ENCODE measurements at places on chromosomes 7 and 10.

GRCh38 chr7:147636553-147636952, 954.0 kb upstream of the C7orf33 start:
- no peak for DNase-seq

GRCh38 chr10:15877836-15878576, 17.7 kb upstream of the MINDY3 start:
- no peak for DNase-seq

DNA sequence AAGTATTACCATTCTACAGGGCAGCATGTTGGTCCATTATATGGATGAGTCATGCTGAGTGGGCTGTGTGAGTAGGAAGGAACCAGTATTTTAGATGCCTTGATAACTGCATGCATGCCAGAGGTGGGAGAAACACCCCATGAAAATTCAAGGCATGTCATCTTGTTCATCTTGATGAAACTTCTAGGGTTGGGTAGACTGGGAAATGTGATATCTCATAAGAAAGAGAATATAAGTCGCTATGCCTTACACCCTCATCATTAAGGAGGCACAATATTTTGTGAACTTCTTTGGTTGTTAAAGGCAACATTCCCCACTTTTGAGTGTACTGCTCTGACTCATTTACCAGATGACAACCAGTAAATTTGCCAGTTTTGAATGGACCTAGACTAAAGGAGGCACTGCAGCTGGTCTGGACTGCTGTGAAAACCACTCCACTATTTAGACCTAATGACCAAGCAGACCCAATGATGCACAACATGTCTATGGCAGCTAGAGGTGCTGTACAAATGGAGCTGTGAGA, 48.0 kb downstream of the ZNF365 start:
- DNase-seq = no peak

DNA sequence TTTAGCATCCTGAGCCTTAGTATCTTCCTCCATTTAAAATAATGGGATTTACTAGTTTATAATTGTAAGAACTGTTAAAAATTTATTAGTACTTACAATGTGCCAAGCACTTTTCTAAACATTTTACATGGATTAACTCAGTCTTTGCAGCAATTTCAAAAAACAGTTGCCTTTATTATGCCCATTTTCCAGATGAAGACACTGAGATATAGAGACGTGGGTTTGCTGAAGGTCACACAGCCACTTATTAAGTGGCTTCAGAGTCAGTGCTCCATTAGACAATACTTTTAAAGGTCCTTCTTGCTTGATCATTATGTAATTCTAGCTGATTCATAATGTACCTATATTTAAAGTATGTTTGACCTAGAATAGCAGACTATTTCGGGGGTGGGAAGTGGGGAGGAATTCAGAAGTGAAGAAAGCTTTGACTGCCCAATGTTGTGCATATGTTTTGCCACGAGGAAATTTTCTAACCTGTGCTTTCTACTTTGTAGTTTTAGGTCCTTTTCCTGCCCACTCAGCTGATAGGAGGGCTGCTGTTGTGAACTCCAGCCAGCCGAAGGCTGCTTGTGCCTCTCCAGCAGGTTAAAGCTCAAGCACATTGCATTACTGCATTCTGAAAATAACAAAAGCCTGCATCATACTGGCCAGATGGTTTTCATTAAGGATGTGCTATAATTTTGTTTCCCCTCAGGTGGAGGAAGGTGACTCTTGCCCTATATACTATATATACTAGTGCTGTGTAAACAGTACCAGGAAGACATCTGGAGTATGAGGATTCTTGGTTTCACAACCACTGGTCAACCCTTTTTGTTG, 4.3 kb downstream of the PLEKHA8 start:
- DNase-seq = no peak

DNA sequence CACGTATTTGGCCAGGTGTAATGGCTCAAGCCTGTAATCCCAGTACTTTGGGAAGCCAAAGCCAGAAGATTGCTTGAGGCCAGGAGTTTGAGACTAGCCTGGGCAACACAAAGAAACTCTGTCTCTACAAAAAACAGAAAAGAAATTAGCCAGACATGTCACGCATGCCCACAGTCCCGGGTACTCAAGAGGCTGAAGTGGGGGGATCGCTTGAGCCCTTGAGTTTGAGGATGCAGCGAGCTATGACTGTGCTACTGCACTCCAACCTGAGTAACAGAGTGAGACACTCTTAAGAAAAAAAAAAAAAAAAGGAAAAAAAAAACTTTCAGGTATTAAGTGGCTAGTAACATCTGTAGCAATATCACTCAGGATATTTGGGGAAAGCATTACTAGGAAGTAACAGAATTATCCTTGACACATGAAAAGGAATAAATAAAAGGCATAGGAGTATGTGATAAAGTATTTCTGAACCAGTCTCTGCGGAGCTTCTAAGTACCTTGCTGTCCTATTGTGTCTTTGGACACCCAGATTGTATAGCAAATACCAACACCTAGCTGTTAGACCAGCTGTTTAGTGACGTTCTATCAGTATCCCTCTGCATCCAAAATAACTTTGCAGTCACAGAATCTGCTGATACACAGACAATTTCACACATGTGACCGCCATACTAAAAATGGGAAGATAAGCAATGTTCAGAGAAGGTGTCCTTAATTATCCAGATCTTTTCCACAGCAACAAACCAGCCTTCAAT, 74.4 kb downstream of the CYTH3 start:
- no peak for DNase-seq

GRCh38 chr10:124040451-124041188, 52.8 kb downstream of the CHST15 start:
- DNase-seq = no peak

DNA sequence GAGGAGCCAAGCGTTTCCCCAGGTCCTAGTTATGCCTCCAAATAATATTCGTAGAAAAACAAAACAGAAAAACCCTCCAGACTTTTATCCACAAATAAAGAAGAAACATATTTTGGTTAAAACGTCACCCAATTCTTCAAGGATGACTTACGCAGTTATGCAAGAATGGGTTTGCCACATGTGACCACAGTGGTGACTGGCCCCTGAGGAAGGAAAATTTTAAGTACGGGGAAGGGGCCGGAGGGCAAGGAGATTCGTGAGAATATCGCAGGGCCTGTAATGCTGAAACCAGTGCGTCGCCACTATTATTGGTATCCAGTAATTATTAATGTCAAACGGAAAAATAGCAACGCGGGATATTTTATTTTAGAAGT, 537 bp upstream of the MRPS24 start:
- no peak for DNase-seq

DNA sequence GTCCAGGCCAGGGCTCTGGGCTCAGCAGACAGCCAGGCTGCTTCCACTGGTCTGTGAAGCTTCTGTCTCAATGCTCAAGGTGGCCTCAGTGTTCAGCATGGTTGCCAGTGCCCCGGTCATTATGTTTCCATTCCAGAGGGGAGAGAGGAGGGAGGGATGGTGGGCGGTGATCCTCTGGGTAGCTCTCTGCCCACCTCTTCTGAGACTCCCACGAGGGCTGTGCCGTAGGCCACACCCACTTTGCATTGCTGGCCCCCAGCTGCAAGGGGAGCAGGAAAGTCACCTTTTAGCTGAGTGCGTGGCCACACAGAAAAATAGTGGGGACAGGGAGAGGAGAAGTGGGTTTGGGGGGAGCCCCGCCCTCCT, 42.5 kb downstream of the FOXK1 start:
- no peak for DNase-seq

- no peak for DNase-seq
Observed at GRCh38 chr7:65448816-65449504, 75.3 kb downstream of the ZNF92 start.

DNA sequence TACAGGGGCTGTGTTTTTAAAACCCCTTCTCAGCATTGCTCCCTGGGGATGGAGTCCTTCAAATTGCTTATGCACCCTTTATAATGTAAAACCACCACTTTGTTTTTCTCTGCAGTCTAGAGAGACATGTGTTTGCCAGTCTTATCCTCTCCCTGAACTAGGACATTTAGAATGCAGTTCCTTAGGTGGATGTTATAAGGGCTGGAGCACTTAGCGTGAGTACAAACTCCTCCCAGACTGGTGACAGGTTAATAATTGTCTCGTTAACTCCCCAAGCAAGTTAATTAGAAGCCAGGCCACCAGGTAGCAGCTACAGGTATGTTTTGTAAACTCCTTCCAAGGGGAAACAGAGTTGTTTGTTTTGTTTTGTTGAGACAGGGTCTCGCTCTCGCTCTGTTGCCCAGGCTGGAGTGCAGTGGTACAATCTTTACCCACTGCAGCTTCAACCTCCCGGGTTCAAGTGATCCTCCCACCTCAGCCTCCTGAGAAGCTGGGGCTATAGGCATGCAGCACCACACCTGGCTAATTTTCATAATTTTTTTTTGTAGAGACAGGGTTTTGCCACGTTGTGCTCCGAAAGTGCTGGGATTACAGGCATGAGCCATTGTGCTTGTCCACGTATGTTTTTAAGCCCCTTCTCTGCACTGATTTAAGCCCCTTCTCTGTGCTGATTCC, 100.2 kb downstream of the FAM107B start:
- no peak for DNase-seq

GRCh38 chr10:59177836-59178235, 1.4 kb downstream of the PHYHIPL start:
- DNase-seq = no peak

GRCh38 chr10:63994371-63994770, 473.2 kb downstream of the REEP3 start:
- DNase-seq = no peak

DNA sequence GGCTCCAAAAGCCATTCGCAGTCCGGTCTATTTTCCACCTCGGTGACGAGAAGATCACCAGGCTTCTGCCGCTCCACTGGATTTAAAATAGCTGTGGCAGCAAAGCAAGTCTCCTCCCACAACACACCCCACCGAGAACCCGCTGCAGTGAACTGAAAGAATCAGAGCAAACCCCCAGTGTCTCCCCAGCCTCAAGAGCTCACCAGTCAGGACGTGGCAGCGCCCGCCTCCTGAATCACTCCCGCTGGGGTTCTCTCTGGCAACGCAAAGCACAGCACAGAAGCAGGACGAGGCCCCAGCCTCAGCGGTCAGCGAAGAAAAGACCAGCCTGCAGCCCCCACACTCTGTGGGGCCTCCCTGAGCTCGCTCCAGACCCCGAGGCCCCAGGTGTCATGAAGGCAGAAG, 126.1 kb upstream of the PPP2R2D start:
- DNase-seq = no peak

GRCh38 chr7:1706381-1706720, 36.3 kb downstream of the ELFN1 start:
- no peak for DNase-seq

GRCh38 chr7:135353832-135354231, 120.2 kb downstream of the STRA8 start:
- DNase-seq = no peak

DNA sequence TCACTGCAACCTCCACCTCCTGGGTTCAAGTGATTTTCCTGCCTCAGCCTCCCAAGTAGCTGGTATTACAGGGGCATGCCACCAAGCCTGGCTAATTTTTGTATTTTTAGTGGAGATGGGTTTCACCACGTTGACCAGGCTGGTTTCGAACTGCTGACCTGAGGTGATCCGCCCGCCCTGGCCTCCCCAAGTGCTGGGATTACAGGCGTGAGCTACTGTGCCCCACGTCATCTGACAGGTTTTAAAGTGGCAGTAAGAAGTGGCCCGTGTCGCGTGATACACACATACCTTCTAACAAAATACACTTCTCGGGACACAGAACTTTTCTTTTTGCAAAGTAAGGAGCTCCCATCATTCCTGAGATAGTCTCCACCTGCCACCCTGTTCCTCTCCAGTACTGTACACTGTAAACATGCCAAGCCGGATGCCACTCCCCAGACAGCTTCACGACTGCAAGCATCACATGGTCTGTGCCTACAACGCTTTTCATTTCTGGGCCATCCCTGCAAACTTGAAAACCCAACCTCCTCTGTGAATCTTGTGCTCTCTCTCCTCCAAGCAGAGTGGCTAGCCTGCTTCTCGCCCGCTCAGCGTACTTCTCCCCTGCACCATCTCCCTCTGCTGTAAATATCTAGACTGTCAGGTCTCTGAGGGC, 256.3 kb upstream of the KLF14 start:
- DNase-seq = no peak

DNA sequence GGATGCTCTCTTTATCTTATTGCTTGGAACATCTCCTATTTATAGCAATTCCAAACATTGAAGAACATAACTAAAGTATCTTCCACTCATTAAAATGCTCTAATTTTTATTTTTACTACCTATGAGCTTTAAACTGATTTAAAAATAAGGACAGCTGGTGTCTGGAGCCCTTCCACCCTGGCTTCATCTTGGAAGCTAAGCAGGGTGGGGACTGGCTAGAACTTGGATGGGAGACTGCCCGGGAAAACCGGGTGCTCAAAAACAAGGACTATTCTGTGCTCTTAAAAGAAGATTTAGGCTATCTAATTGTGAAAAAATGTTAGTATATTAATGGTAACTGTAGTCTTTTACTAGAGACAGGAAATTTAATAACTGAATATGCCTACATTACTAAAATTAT, 69.2 kb downstream of the ARMC3 start:
- no peak for DNase-seq

DNA sequence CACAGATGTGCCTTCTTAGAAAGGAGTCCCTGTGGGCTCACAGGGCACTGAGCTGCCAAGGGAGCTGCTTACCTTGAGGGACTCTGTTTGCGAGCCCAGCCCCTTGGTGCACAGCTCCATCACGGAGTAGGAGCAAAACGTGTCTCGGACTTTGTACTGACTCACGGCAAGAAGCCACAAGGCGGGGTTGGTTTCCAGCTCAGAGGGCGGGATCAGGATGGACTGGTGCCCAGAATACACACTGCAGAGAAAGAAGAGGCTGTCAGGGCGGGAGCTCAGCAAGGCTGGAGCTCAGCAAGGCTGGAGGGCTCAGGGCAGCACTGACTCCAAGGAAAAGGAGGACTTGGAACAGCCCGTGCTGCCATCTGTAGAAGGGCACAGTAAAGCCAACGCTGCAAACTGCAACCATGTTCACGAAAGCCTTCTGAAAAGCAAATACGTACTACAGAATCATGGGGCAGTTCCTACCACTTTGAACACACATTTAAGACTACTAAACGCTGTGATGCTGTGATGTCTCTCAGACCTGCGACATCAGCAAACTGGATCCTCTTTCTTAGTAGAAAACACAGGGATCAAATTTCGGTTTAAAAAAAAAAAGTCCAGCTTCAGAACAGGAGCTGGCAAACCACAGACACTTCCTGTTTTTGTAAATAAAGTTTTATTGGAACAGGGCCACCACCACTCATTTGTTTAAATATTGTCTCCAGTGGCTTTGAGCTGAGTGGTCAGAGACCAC, 194.3 kb downstream of the ZMYND11 start:
- no peak for DNase-seq

DNA sequence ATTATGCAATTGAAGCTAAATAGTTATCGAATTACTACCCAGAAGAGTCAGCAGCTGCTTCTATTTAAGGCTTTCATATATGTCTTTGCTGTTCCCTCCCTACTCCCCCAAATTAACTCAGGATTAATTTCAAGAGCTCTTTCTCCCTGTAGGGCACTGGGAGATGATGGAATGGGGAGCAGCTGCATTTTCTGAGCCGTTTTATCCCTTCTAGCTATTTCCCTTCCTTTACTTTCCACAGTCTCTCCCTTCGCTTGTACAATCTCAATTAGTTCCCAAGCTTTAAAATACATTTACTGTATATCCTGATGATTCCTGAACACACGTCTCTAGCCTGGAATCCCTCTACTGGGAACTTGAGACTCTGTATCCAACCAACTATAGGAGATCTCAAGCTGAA, 19.8 kb upstream of the TSPAN12 start:
- DNase-seq = no peak

All from activated naive CD4-positive, alpha-beta T cell (primary cell).